Left kidney (tissue), 8 donors: ENCODE measurements at places on chromosomes 11 and 22. TPM values are rescaled to one million over a fixed set of nuclear protein-coding genes. Genes with fewer than 3 reads are reported as not detected.

BCL2L13 gene
- 47.5 TPM for polyA plus RNA-seq

ATM gene
- polyA plus RNA-seq: 113 TPM

PC gene
- polyA plus RNA-seq: 39.9 TPM

GPHA2 gene
- 2.6 TPM for polyA plus RNA-seq

AKIP1 gene
- polyA plus RNA-seq: 21.2 TPM

THY1 gene
- 65.2 TPM for polyA plus RNA-seq

JHY gene
- polyA plus RNA-seq: 13.7 TPM

CASP5 gene
- not detected for polyA plus RNA-seq

C22orf23 gene
- polyA plus RNA-seq: 5.9 TPM

MCHR1 gene
- 0.20 TPM for polyA plus RNA-seq

OR2D2 gene
- not detected for polyA plus RNA-seq

DNAJC4 gene
- polyA plus RNA-seq: 53.4 TPM

GLB1L2 gene
- polyA plus RNA-seq: 24.7 TPM

TNKS1BP1 gene
- 69.1 TPM for polyA plus RNA-seq

CLDN5 gene
- polyA plus RNA-seq: 17.5 TPM

SHISAL1 gene
- polyA plus RNA-seq: 2.3 TPM

OR8D1 gene
- not detected for polyA plus RNA-seq

MOGAT2 gene
- 1.1 TPM for polyA plus RNA-seq

IL10RA gene
- polyA plus RNA-seq: 2.1 TPM

UQCR10 gene
- polyA plus RNA-seq: 127 TPM

YPEL4 gene
- 5.1 TPM for polyA plus RNA-seq

OR52N4 gene
- not detected for polyA plus RNA-seq

NAALADL1 gene
- polyA plus RNA-seq: 10.0 TPM

PGM2L1 gene
- 4.4 TPM for polyA plus RNA-seq

ARL14EP gene
- polyA plus RNA-seq: 58.2 TPM

MMP1 gene
- 0.23 TPM for polyA plus RNA-seq

TBC1D10A gene
- 12.9 TPM for polyA plus RNA-seq

SLC1A2 gene
- 0.47 TPM for polyA plus RNA-seq

KCNQ1OT1 gene
- 2.8 TPM for polyA plus RNA-seq
